ENCODE measurements at places on chromosomes 3 and 15. TPM values are rescaled to one million over a fixed set of nuclear protein-coding genes. Genes with fewer than 3 reads are reported as not detected.

DNA sequence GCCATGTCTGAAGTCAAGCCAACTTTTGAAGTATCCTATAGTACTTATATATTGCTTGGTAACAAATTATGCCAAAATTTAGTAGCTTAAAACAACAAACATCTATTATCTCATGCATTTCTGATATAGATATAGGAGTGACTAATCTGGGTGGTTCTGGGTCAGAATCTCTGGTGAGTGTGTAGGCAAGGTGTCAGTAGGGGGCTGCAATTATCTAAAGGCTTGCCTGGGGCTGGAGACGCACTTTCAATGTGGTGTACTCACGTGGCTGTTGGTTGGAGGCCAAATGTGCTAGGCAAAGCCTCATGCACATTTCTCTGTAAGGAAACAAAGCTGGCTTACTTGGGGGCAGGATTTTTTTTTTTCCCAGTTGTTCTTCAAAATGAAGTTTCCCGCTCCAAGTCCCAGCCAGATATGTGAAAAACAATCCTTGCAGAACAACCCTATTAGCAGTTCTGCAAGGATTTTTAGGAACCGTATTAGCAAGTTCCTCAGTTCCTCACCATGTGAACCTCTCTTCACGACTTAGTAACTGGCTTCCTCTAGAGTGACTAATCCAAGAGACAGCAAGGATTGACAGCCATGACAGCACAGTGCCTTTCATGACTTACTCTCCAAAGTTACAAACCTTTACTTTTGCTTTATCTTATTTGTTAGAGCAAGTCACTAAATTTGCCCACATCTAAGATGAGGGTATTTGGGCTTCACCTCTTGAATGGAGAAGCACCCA lies 25.8 kb downstream of the GREM1 start:
- DNase-seq = peak; percentile 61

DNA sequence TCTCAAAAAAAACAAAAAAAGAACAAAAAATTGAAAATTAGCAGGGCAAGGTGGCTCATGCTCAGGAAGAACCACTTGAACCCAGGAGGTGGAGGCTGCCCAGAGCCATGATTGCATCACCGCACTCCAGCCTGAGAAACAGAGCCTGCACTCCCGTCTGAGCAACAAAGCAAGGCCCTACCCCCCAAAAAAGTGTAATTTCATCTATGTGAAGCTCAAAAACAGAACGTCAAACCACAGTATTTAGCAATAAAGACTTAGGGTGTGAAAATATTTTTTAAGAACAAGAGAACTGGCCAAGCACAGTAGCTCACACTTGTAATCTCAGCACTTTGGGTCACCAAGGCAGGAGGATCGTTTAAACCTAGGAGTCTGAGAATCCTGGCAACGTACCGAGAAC lies 38.2 kb downstream of the STAG1 start:
- no peak for DNase-seq

Gene PAQR9
- not detected for total RNA-seq

DNA sequence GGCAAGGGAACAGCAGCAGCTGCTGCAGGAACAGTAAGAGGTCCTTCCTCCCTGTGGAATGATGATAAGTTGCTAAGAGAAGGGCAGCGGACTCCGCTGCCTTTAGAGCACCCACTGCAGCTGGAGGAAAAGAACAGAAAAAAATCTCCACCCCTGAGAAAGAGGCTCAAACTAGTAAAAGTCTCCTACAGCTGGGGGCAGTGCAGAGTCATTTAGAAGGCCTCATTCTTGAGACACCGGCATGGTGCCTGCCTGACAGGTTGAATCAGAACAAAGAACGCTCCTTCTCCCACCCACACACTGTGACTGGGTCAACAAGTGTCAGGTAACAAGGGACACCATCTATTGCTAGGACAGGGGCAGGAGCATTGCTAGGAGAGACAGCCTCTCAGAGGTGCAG lies 188.4 kb downstream of the ABHD5 start:
- peak; percentile 43 for DNase-seq

DNA sequence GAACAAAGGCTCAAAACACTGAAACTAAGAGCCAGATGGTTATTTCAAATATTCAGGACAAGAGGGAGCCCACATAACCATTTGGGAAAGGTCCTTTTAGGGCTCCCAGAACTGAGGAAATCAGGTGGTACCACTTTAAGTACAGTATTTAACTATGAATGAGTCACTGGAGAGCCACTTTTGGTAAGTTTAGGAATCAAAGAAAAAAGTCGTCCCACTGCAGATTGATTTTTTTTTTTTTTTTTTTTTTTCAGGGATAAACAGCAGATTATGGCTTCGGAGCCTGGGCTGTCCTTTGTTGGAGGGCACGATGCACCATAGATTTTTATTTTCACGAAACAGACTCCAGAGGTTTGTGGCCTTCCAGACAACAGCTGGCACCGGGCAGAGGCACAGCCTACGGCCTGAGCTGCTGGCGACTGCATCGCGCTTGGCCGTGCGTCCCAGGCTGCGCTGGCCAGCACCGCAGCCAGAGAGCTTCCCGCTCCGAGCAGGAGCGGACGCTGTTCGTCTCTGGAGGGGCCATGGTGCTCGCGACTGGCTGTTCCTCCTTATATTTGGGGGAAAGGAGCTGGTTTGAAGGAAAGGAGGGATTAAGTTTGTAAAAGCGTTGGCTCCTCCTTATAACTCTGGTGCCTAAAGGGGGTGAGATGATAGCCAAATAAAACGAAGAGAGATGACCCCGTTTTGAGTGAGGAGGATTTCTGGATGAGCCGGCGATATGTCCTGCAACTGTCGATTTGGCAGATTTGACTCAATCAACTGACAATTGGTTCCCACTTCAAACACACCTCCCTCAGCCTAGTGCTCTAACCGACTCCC lies 152.9 kb upstream of the GOLIM4 start:
- peak; percentile 68 for DNase-seq

Measured in GM23248 (cell line).